Lower lobe of right lung (tissue), 2 donors: ENCODE measurements at places on chromosomes 7 and 10. TPM values are rescaled to one million over a fixed set of nuclear protein-coding genes. Genes with fewer than 3 reads are reported as not detected.

Gene HECW1
- 0.06 TPM for total RNA-seq

Gene GDI2
- total RNA-seq, result 192 TPM

DNA sequence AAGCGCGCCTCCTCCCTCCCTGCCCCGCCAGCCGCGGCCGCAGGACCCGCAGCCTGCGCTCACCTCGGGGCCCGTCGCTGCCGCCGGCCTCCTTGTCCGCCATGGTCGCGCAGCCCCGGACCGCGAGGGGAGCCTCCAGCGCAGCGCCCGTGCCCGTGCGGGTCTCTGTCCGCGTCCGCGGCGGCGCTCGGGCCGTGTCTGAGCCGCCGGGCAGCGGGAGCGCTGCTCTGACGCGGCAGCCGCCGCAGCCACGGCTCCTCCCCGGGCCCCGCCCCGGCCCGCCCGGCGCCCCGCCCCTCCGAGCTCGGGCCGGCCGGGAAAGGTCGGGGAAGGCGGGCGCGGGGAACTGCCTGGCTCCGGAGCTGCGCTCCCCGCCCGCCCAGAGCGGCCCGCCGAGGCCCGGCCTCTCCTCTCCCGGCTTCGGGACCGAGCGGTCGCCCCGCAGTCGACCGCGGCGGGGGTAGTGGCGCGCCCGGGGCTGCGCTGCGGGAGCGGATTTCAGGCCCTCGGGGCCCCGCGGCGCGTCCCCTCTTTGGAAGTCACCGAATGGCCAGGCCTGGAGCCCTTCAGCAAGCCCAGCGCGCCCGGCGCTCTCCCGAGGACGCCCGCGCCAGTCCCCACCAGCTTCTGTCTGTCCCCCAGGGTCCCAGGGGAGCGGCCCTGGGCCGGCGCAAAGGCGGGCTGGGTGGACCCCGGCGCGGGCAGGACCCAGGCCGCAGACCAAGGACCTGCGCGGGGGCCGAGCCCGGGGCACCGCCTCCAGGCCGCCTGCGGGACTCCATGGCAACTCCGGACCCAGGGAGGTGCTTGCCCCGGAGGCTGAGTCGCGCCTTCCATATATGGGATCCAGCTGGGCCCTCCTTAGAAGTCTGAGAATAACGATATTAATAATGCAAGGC, at the start of gene HSPA12A:
TSS of gene HSPA12A (minus strand) at position 200 of the 899 bp plus-strand sequence. CDS start at position 103, 97 bp downstream.
- peak; percentile 79 for DNase-seq

- no peak for DNase-seq
Measured at GRCh38 chr10:42872865-42873435, 90.4 kb downstream of the BMS1 start.

GRCh38 chr10:131266936-131267813, 44.3 kb downstream of the TCERG1L start:
- DNase-seq, result peak; percentile 30

DNA sequence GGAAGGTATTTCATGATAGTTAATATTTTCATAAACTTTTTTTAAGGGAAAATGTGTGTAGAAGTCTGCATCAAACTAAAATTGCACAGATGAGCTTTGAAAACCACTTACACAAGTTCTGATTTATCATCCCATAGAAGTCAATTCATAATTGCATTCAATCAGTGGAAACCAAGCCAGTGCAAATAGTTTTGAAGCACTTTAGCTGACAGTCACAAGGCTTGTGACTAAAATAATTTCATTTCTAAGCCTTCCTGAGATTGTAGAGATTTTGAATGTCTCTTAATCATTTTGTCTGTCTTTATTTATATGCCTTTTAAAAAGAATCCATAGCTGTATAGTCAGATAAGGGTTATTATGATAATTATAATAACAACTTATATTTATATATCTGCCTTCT, 41.4 kb downstream of the EXOC4 start:
- no peak for DNase-seq

DNA sequence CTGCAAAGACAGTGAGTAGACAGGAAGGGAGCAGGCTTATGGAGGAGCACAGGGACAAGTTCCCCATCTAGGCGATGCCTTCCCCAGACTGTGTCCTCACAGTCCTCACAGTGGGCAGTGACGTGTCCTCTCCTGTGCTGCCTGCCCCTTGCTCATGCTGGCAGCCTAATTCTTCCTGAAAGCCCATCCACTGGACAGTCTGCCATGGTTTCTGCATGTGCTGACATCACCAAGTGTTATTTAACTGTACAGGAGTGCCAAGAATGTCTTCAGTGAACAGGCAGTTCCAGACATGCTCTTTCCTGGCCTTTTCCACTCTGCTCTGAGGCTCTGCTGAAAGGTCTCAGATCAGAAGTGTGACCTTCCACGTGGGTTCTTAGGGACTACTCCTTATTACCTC, 54.1 kb downstream of the ZNF248 start:
- DNase-seq, result no peak

DNA sequence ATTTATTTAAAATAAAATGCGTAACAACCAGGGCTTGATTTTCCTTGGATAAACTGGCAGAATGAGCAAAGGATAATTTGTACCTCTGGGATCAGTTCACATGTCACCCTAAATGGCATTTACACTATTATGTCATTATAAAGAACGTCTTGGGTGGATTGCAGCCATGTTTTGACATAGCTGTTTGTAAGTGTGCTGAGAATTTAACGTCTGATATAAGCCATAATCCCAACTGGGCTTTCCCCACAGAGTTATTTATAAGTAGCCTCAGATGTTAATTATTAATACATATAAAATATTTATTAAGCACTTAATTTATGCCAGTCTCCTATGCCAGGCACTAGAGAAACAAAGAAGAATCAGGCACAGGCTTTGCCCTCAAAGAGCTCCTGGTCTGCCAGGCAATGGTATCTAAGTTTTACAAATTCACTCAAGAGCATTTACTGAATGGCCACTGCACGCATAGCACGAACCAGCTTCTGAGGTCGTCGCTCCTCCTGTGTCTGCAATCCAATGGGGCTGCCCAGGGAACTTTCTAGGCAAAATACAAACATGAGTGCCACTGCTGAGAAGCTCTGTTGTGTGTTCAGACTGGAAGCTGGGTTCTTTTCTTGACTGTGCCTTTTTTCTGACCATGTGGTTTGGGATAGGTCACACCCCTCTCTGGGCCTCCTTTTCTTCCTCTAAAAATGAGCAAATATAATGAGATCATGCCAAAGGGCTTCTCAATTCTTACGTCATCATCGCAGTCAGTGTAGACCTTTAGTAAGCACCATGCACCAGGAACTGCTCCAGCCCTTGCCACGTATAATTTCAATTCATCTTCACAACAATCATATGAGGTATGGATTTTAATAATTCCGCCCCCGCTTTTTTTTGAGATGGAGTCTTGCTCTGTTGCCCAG, 11.3 kb upstream of the CTBP2 start:
- DNase-seq, result no peak

DNA sequence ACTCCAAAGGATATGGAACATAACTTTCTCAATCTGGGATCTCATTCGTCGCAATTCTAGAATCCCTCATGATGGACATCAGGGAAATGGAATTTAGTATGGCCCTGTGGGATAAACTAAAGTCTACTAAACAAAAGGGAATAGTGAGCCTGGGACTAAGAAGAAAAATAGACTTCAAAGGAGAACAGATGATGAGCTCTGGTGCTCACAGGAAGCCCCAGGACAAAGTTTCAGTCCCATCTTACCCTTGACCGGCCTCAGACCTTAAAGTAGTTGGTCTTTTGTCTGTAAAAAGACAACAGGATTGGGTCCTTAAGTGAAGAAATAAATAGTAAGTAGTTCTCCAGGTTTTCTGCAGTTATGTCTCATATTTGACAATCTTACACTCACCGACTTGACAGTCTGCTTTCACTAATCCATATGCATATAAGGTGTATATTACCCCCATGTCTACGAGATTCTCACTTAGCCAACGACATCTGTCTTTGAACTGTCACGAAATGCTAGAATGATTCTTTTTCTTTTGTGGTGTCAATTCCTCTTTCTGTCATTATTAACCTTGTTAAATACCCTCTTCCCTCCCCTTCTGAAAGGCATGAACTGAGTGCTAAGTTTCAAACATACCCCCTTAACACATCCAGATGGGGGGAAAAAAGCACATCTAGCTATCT, 10.9 kb upstream of the IKZF1 start:
- DNase-seq, result no peak
